ENCODE measurements at places on chromosomes 1 and 21.
A peak's percentile ranks its signal among the peaks of the same experiment; 100 is the strongest.

- no peak for DNase-seq
These were observed 725.1 kb downstream of the BRINP3 start for GRCh38 chr1:189752461-189752995.

DNA sequence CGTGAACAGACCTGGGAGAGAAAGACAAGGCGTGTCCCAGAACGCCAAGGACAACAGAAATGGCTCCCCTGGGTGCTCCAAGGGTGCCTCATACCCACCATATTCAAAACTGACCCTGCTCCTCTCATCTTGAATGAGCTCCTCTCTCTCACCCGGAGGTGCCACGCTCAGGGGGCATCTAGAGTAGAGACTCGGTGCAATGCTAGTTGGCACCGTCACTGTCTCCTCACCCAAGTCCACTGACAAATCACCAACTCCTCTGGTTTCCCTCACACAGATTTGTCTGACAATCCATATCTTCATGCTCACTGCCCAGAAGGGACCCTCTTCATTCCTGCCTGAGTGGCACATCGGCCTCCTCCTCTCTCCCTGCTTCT, 5.0 kb downstream of the TMEM125 start:
- DNase-seq = no peak

DNA sequence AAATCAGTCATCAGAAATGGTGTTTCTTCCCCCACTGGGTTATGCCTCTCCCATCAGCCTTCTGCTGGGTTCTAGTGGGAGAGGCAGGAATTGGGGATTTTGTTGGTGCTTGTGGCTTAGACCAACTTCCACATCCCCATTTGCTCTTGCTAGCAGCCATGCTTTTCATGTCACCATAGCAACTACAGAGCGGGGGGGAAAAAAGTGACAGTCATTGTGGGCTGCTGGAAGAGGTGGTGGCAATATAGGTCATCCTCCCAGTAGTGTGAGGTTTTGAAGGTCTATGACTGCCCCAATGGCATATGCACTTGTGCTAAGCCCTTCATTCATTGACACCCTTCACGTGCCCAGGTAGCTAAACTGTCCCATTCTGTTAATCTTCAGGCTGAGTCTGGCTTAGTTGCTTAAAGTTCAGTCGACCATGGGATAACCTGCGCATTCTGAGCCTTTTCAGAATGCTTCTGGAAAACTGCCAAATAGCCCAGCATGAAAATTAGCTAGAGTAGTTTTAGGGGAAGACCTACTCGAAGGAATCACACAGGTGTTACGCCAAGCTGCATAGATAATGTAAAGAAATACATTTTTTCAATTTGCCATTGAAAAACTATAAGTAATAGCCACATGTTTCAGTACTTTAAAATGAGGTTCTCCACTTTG, 53.7 kb upstream of the ZNF326 start:
- DNase-seq = no peak

GRCh38 chr1:155050560-155051341, at the start of gene ADAM15:
ADAM15 (plus strand) TSS chr1:155051316; CDS start chr1:155051387, 71 bp downstream.
- DNase-seq = no peak

- peak; percentile 26 for DNase-seq
These were observed at the start of gene ZBTB8B for GRCh38 chr1:32464716-32465577. ZBTB8B (plus strand) TSS chr1:32465072; CDS start chr1:32470625, 5,553 bp downstream.

GRCh38 chr1:2633366-2633935, 635 bp upstream of the MMEL1 start:
- DNase-seq = no peak

DNA sequence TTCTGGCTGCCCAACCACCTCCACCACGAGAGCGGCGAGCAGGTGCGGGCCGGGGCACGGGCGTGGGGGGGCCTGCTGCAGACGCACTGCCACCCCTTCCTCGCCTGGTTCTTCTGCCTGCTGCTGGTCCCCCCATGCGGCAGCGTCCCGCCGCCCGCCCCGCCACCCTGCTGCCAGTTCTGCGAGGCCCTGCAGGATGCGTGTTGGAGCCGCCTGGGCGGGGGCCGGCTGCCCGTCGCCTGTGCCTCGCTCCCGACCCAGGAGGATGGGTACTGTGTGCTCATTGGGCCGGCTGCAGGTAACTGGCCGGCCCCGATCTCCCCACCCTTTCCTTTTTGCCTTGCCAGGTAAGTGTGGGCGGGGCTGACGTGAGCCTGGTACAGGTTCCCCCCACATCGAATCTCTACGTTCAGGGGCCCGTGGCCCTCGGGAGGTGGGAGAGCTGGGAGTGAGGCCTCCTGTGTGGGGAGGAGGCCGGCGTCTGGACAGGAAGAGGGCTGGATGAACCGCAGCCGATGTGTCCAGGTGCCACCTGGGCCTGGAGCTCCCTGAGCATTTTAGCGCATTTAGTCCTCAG, 51.7 kb downstream of the COL18A1 start:
- DNase-seq = no peak

DNA sequence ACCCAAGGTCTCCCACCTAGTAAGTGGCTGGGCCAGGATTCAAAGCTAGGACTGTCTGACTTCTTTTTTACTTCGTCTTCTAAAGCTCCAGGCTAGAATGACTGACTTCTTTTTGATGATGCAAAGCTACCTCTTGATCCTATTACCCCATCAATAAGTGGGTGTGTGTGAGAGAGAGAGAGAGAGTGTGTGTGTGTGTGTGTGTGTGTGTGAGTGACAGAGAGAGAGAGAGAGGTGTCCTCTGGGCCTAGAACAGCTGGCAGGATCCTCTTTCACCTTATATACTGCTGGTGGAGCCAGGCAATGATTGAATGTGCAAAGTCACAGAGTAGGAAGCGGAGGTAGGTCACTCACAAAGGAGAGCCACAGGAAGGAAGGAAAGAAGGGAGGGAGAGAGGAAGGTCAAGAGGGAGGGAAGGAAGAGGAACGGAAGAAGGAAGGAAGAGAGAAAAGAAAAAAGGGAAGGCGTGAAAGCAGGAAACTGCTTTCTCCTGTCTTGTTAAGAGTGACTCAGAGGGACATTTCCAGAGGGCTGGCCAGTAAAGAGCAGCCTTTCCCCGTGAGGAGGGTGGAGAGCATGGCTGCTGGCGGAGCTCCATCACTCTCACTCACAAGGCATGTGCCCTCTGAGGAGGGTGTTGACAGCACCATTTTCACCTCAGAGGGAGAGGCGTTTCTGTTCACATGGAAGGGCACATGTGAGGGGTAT, 68.9 kb downstream of the CDC7 start:
- peak; percentile 98 for DNase-seq

GRCh38 chr21:17440969-17441368, 71.9 kb upstream of the CXADR start:
- no peak for DNase-seq

DNA sequence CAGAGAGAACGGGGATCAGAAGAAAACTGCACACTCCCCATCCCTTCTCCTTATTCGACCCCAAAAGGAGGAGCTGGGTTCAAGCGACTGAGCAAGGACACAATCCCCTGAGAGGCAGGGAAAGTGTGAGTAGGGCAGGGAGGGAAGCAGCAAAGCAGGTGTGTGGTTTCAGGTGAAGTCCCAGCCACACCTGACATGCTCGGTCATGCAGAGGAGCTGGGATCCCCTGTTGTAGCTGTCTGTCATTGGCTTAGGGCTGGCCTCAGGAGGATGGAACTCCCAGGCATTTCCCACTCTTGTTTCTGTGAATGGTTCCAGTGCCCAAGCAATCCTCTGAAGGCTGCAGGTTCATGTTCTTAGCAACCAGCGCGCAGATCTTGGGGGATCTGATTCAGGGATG, 150.7 kb downstream of the DSCAM start:
- DNase-seq = no peak

- DNase-seq = no peak
These were observed 143.5 kb upstream of the GORAB start for GRCh38 chr1:170388489-170388888.

GRCh38 chr1:228459091-228459993, 27.8 kb upstream of the RNF187 start:
- no peak for DNase-seq

- no peak for DNase-seq
These were observed 14.0 kb downstream of the GTF2B start for GRCh38 chr1:88877382-88877825.

- DNase-seq = no peak
These were observed 3.1 kb upstream of the TINAGL1 start for GRCh38 chr1:31573261-31573660.

- no peak for DNase-seq
These were observed 112.8 kb downstream of the C1orf21 start for GRCh38 chr1:184499616-184500015.

- DNase-seq = no peak
These were observed 43.4 kb downstream of the AHDC1 start for GRCh38 chr1:27560268-27561123.

DNA sequence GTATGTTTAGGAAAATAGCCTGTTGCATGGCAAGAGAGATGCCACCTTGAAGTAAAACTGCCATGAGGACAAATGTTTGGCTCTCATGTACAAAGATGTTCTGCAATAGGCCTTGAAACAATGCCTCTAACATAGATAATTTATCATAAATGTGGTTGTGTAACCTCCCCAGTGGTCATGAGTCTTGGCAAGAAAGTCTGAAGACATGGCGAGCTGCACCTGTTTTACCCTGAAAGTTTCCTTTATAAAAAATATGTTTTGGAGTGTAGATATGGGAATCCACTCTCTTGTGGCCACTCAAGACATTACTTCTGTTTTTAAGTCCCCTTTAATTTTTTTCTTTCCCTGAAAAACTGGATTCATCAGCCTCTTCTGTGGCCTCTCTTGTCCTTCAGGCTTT, 2217.1 kb downstream of the NCAM2 start:
- no peak for DNase-seq

DNA sequence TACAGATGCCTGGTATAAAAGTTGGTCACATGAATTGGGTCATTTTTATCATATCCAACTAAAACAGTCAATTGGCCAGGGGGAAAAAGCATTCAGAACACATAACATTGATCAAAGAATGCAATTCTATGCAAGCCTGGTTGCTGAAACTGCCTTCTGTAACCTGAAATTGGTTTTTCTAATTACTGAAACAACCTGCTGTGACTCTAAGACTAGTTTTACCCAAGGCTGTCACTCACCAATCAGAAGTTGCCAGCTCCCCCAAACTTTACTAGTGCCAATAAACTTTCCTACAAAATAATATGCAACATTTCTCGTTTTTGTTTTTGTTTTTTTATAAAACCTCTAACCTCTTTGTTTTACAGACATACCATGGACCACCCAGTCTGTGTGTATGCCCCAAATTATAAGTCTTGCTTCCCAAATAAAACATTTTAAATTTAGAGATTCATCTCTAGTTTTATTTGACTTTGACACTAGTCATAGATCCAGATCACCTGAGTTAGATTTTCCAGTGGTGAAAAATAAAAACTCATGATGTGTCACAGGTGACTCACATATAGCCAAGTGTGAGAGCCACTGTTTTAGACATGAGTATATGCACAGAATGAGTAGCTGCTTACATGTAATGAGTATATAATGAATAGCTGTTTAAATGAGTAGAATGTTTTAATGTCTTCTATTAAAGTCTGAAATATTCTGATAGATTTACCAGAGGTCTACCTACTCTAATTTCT, 64.2 kb upstream of the CR2 start:
- DNase-seq = peak; percentile 14

DNA sequence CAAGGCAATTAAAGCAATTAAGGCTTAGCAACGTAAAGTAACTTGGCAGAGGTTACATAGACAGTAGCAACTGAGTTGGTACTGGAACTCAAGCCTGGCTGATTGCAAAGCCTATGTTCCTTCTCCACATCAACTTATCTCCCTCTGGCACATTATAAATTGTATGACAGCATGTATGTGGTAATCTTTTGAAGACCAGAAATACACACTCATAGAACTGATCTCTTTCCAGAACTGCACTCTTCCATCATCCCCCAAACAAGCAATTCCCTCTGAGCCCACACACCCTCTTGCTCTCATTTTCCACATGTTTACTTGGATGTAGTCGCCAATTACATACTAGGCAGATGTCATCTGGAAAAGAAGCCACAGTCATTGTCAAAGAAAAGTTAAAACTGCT, 502.2 kb downstream of the PLPP3 start:
- DNase-seq = no peak

DNA sequence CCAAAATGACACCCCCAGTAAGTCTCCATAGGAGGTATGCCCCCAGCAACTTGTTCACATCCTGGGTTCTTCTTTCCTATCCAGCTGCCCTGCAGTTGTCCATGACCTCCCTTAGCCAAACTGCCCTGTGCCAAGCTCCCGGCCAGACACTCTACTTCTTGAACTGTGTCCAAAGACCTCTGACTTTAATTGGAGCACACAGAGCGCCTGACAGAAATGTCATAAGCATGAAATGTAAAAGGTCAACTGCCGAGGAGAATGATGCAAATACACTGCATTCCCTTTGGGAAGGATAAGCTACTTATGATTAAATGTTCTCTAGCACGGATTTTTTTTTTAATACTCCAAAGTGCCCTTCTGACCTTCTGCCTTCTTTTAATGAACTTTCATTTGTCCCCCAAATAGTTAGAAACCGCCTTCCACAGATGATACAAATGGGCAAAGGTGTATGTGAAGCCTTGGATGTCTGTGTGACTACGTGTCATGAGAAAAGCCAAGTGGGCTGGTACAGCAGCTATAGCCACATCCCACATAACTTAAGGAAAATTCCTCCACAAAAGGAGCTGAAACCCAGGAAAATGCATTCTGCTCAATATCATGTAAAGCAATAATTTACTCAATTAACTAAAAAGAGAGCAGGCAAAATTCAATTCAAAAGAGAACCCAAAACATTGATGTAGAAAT, 26.8 kb downstream of the PALMD start:
- no peak for DNase-seq

DNA sequence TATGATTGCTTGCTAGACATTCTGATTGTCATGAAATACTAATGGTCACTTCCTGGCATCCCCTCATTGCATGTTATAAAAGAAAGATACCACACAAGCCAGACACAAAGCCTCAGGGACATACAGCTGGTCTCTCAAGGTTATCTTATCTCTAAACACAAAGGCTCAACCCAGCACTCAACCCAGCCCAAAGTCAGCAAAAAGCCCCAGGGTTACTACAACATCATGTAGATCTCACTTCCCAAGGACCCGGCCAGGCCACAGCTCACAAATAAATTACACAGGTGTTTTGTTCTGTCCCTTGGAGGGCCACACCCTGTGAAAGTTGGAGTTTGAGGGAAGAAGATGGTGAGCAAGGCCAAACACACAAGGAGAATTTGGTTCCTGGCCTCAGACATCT, 109.7 kb upstream of the BARHL2 start:
- DNase-seq = no peak

Data from skeletal muscle cell (primary cell).